ENCODE measurements at places on chromosomes 3 and 15.

- DNase-seq = no peak
These were observed 52.3 kb downstream of the PGPEP1L start for GRCh38 chr15:98955331-98955730.

DNA sequence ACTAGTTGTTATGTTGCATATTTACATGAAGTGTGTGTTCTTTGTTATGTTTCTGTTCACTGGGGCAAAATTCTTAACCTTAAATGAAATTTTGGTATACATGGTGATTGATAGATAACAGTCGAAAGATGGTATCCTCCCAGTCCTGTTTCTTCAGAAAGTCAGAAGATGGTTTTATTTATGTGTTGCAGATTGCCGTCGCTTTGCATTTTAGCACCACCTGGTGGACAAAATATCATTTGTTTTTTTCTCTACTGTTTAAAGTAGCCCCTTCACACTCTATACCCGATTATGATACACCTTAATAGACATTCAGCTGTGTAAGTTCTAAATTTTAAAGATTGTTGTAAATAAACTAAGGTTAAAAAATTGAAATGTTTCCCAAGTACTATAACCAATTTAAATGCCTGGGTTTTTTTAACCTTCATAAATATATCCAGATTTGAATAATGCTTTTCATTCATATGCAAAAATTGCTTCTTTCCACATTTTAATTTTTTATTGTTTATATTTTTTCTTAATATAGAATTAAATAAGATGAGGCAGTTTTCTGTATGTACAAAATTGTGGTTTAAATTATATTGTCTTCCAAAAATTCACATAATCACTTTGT lies 152.2 kb downstream of the ALCAM start:
- DNase-seq = peak; percentile 51

DNA sequence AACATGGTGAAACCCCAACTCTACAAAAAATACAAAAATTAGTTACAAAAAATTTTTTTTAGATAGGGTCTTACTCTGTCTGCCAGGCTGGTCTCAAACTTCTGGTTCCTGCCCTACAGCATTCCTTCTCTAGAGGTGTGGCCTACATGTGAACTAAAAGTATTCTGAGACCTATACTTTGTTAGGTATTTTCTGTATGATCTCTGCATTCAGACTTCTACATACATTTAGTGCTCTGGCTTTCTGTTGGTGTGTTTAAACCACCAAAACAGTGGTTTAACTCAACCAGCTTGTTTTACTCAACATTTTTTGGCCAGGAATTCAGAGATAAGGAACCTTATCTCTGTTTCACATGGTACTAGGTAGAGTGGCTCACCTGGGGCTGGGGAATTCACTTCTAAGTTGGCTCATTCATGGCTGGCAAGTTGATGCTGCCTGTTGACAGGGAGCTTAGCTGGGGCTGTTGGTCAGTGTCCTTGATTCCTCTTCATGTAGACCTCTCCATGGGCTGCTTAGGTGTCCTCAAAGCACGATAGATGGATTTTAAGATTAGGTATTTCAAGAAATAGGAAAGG lies 41.4 kb upstream of the BSN start:
- no peak for DNase-seq

GRCh38 chr15:75214293-75215096 lies 12.8 kb downstream of the C15orf39 start:
- no peak for DNase-seq

- no peak for DNase-seq
These were observed 115.4 kb upstream of the C15orf61 start for GRCh38 chr15:67405208-67406191.

- no peak for DNase-seq
These were observed 242.7 kb downstream of the THSD4 start for GRCh38 chr15:71357967-71358366.

DNA sequence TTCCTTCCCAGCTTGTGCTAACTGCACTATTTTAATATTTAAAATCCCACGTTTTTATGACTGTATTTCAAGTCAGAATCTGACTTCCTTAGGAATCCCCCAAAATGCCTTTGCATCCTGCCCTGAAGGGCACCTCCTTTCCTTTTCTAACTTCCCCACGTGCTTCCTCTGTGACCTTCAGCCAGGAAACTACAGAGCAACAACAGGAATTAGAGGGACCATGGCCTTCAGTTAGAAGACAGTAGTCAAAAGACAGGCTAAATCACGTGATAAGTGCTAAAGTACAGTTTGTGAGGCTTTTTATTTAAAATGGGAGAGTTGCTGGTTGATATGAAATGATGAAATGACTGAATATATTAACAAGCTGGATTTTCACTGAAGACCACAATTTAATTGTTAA lies 11.8 kb upstream of the ABHD10 start:
- DNase-seq = no peak

GRCh38 chr3:166390303-166390702 lies 553.1 kb upstream of the BCHE start:
- DNase-seq = no peak

- DNase-seq = no peak
These were observed 52.3 kb upstream of the UTS2B start for GRCh38 chr3:191382661-191383060.

GRCh38 chr3:157098121-157098822 lies 61.7 kb downstream of the CCNL1 start:
- DNase-seq = no peak

GRCh38 chr3:178117641-178118040 lies 418.6 kb upstream of the KCNMB2 start:
- no peak for DNase-seq

DNA sequence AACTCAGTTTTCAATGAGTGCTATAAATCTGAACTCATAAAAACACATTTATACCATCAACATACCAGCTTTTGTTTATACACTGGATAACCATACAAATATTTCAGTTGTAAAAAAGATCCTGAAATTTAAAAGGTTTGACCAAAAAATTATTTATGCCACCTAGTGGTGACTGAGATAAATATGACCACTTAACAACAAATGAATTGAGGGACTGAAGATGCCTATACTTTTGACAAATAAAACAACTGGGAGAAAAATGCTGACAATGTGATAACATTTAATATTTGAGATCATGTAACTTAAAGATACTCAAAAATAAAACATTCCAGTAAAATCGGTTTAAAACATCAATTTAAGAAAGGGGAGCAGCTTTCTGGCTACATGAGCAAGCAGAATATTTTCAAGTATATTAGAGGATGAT lies 30.4 kb downstream of the ATG3 start:
- DNase-seq = no peak

DNA sequence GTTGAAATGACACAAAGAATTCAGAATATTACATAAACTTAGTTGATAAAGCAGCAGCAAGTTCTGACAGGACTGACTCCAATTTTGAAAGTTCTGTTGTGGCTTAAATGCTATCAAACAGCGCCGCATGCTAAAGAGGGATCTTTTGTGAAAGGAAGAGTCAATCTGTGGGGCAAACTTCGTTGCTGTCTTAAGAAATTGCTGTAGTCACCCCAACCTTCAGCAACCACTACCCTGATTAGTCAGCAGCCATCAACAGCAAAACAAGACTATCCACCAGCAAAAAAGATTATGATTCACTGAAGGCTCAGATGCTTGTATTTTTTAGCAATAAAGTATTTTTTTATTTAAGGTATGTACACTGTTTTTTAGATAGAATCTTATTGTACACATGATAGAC lies 14.2 kb downstream of the CRBN start:
- DNase-seq = no peak

DNA sequence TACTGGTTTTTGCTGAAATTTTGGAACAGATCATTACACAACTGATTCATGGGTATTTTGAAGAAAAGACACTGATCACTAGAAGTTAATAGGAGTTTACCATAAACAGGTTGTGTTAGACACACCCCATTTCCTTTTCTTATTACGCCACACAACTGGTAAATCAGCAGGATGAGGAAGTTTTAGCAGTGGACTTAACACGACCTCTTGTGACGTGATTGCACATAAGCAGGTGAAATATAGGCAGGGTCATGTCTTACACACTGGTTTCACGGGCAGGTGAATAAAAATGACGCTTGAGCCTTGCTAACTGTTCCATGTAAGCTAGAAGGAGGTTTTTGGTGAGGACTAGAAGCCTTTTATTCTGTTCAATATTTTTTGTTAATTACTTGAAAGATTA lies 27.1 kb upstream of the TPRG1 start:
- peak; percentile 6 for DNase-seq

DNA sequence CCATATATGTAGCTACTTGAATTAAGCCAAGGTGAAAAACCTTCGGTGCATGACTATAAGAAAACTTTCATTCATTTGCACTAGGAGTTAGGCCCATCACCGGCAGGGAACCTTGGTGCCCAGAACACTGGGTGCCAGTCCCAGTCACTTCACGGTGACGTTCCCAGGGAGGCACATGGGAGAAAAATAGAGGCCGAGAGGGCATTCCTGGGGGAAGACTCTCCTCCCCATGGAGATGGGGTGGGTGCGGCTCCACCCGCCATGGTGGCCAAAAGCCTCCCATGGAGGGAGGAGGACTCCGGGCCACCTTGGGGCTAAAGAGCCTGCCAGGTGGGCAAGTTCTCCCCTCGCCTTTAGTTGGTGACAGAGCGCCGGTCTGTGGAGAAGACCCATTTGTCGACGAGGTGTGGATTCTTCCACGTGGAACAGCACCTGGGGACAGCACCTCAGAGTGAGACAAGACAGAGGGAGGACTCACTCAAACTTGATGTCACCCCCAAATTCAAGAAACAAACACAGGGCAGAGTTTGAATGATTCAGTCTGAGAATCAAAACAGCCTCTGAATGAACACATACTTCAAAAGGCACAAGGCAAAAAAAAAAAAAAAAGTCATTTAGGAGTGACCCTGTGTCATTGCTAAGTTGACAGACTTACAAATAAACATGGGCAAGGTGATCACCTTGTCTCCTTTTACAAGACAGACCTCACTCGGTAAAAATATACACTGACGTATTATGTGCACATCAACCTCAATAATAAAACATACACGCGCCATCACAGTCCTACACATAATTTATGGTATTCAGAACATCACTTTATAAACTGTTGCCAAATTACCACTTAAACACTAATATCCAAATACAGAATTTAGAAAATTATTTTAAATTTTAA lies 38.6 kb downstream of the ZXDC start:
- DNase-seq = no peak

DNA sequence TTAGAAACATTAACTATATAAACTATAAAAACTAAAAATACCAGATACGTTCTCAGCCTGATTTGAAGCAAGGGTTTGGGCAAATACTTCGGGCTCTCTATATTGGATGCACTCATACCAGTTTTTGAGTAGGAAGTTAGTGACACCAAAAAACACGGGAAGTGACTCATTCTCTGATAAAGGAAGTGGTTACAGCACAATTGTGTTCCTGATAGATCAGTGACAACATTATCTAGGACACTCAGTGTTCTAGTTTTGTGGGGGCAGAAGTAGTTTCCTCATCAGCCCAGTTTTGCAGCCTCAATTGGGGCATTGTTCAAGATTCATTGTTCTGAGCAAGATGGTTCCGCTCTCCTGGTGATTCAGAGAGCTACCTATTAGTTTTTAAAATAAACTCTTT lies 469.6 kb upstream of the DPPA4 start:
- no peak for DNase-seq

DNA sequence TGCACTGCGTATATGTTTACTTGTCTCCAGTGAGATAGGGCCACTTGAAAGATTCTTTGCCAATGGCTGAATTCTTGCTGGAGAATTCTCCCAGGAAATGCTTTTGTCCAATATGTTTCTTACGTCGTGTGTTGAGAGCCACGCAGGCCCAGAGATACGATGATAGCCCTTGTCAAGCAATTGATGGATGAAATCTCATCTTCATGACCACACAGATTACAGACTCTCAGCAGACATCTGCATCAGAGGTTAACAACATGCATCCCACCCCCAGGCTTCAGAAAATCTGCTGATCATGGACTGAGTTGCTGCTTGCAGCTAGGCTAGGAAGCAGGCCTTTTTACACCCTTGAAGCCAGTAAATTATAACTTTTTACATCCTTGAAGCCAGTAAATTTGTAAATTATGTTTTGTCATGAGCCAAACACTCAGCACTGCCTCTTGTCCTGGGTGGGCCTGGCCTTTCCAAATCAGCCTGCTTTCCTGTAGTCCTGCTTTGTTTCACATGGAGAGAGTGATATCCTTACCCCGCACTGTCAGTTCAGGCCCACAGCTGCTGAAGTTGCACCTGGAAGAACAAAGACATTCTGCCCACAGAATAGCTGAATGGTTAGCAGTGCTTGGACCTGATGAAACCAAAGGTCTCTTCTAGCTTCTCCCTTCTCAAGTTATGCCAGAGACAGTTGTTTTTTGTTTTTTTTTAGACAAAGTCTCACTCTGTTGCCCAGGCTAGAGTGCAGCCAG lies 84.4 kb downstream of the GPR156 start:
- no peak for DNase-seq

DNA sequence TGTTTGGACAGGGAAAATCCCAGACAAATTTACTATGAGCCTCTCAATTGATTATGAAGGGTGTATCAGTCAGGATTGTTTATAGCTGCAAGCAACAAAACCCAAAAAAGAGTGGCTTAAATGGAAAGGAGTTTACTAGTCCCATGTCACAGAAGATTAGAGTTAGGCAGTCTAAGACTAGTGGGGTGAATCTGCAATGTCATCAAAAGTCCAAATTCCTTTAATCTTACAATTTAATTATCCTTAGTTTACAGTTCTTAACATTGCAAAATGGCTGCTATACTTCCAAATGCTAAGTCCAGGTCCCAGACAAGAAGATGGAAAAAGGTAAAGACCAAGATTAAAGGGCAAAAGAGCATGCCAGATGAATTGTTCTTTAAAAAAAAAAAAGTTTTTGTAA lies 143.6 kb downstream of the CD47 start:
- no peak for DNase-seq

GRCh38 chr3:39396690-39397089 lies 9.8 kb upstream of the RPSA start:
- DNase-seq = no peak

DNA sequence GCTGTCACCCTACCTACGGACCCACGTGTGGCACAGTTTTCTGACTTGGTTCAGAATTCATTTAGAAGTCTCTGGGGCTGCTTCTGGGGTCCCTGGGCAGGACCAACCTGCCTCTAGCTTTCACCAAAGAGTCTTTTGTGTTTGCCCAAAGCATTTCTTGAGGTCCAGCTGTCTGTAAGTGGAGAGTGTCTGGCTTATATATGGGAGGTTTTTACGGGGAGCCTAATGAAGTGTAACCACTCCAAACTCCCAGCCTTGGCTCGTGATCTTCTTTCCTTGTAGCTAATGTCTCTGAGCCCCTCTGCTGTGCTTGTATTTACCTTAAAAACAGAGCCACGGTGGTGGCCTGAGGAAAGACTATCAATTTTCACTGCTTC lies 109.0 kb upstream of the CTDSPL start:
- DNase-seq = no peak

- peak; percentile 93 for DNase-seq
These were observed 92.6 kb upstream of the ZBTB20 start for GRCh38 chr3:115239717-115240116.
